ENCODE measurements at places on chromosomes 7 and 10.
A peak's percentile ranks its signal among the peaks of the same experiment; 100 is the strongest.

GRCh38 chr7:38673795-38674194 is 42.6 kb upstream of the AMPH start:
- peak; percentile 70 for DNase-seq

GRCh38 chr10:115744089-115744488 is 528.9 kb downstream of the GFRA1 start:
- DNase-seq: no peak

- no peak for DNase-seq
These were observed 55.7 kb upstream of the RHEB start for GRCh38 chr7:151575410-151575809.

DNA sequence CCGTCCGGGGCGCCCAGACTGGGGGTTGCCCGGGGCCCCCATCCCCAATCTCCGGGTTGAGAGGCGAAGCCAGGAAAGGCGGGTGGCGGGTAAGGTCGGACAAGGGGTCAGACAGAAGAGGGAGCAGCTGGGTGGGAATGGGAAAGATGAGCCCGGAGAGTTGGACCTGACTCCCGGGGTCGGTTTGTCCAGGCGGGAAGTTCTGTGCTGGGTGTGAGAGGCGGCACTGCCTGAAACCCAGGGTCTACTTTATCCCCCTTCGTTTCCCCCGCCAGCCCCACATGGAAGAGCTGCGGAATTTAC is 675 bp downstream of the SLC4A2 start:
- no peak for DNase-seq

- no peak for DNase-seq
These were observed 24.5 kb upstream of the WAC start for GRCh38 chr10:28508304-28508925.

GRCh38 chr7:39164887-39165286 is 187.2 kb downstream of the POU6F2 start:
- DNase-seq: no peak

DNA sequence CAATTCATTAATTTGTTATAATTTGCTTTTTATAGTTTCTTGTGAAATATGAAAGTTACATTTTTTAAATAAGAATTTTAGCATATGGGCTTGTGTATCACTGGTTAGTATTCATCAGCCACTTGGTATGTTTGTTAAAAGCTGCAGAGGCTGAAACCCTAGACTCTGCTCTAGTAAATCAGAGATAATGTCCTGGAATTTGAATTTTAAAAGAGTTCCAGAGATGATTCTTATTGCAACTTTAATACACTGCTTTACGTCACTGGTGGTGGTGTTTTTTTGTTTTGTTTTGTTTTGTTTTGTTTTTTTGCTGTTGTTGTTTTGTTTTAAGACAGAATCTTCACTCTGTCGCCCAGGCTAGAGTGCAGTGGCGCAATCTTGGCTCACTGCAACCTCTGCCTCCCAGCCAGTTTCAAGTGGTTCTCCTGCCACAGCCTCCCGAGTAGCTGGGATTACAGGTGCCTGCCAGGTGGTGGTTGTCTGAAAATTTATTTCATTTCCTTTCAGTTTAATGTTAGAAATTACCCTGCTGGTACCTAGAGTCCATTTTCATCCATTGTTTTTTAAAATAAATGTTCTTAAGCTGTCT is 43.8 kb downstream of the PTPN12 start:
- peak; percentile 38 for DNase-seq

DNA sequence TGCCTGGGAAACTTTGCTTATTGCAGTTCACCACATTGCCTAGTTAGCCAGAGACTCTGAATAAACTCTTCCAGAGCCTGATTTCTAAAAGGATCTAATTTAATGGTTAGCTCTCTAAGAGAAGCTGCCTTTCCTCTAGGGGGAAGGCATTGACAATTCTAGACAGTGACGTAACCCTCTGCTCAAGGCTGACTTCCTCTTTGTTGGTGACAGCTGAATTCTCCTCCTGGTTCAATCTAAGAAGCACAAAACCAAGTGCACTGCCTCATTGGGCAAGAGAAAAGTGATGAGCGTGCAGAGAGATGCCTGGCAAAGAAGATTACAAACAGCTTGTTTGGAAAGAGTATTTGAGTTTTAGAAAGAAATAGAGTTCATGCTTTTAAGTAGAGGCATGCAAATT is 102.7 kb downstream of the MACC1 start:
- no peak for DNase-seq

DNA sequence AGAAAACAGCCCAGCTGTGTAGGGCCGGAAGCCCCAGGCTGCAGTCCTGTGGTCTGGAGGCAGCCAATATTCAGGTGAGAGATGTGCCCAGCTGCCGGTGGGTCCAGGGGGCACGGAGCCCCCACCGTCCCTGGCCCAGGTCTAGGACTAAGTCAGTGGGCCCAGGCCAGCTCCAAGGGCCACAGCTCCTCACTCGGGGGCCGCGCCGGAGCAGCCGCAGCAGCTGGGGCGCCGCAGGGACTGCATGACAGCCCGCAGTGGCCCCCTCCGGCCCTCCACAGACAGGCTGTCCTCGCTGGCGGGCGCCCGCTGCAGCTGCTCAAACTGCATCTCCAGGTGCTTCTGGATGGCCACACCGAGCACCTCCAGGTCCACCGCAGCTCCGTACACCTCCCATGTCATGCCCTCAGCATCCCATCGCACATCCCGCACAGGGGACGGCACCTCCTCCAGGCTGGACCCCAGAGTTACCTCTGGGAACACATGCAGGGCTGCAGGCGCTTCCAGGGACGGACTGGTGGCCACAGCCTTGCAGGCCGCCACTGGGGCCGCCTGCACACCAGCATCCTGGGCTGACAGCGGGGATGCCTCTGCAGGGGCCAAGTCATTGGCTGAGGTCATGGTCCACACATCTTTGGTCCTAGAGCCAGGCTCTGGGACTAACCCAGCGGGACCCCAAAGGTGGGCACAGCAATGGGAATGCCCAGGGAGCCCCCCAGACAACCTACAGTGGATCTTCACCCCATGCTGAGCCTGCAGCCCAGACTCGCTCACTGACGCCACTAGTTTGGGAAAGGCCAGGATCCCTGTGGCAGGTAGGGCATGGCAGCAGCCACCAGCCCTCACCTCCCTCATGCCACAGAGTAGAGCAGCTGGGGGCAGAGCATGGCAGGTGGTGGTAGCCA is 7.0 kb downstream of the GPRIN2 start:
- no peak for DNase-seq
